ENCODE measurements at places on chromosomes 11 and 22.

GRCh38 chr22:32625985-32626384 is 151.4 kb downstream of the FBXO7 start:
- DNase-seq, result no peak

DNA sequence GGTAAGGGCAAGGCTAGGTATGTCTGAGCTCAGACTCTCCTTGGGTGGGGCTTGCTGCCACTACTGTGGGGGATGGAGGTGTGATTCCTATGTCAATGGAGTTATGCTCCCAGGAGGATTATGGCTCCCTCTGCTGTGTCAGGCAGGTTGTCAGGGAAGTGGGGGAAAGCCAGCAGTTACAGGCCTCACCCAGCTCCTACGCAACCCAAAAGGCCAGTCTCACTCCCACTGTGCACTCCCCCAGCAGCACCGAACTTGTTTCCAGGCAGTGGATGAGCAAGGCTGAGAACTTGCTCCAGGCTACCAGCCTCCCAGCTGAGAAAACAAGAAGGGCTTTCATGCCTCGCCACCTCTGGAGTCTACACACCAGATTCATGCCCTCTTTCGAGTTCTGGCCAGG is 18.2 kb downstream of the C11orf91 start:
- DNase-seq, result no peak

DNA sequence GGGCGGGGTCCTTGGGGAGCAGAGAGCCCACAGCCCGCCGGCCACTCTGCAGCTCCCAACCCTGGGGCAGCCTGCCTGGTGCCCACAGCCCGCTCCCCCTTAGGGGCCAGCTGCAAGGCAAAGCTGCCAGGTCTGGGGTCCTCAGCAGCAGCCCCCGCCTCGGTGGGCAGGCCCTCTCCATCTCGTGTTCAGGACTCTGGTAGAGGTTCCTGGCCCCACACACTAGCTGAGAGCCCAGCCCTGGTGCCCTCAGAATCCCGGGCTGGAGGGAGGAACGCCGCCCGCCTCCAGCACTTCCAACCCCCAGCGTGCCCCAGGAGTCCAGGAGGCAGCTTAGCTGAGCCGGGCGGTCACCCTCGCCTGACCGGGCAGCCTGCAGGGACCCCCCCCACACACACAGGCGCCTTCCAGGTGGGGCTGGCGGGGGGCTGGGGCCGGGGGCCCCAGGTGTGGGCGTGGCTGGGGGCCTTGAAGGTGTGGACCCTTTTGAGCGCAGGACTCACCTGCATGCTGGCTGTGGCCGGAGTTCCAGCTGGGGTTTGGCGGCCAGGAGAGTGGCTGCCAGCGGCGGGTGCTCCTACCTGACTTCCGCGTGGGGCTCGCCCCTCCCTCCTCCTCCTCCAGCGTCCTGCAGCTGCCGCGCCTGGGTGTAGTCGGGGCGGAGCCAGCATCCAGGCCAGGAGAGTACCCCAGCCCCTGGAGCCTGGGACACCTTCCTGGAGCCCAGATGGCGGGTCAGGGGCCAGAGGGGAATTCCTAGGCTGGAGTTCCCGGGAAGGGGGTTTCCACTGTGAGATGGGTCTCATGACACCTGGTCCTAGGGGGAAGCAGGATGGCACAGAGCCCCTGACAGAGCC is at the start of gene ANO9:
Gene ANO9, minus strand, starts transcription at position 594 of the 857 bp plus-strand sequence. Its CDS starts 85 bp downstream, at position 509.
- DNase-seq, result no peak

DNA sequence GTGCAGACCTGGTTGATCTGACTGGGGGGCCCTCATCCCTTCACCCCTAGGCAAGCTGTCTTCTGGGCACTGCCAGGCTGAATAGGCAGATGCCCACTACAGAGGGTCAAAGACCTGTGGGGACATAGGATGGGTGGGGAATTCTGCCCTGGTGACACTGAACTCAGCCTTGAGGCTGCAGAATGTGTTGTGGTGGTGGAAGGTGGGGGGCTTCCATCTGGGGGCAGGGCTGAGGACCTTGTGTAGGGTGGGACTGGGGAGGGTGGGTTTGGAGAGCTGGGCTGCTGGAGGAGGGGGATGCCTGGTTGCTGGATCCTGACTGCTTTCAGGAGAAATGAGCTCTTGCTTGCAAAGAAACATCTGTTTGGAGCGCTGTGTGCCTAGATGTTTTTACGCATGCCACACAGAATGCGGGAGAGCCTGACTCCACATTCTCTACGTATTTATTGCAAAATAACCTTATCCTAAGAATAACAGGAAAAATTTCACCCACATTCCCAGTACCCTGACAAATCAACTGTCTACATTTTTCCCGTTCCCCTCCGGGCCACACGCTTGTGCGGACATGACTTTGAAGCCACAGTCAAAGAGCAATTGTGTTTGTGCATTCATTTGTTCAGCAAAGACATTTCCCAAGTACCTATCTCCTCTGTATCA is 18.3 kb downstream of the SMIM38 start:
- DNase-seq, result no peak

DNA sequence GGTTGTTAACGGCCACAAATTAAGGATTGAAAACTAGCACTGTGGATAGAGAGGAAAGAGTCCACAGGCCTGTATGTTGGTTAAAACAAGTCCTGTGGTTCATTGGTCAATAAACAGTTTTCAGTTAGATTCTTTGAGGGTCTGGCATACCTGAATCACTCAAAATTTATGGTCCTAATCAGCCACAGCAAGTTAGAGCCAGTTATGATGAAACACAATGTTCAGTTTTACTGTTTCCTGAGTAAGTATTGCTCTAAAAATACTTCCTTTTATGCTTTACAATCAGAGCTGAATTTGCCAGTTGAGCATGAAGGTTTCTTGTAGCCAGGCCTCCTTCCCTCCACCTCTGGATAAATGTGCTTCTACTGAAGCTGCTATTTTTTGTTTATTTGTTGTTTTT is 12.9 kb upstream of the CAT start:
- DNase-seq, result no peak

DNA sequence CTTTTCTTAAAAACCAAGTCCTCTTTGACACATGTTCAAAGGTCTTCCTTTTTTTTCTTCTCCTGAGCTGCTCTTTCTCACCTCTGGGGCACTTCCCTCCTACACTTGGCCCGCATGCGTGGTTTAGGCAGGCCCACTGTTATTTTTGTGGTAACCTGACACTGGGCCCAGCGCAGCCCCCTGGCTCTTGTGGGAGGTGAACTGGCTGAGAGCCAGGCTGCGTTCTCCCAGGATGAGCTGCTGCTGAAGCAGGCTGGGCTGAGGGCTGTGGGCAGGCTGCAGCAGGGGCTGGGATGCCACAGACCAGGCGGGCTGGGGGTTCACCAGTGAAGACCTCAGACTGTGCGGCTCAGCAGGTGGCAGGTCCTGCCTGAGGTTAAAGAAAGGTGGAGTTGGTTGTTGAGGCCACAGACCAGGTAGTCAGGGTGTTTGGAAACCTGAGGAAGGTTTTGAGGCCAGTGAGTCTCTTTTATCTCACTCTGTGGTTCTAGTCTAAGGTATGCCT is 72.4 kb downstream of the TEAD1 start:
- DNase-seq, result peak; percentile 52

DNA sequence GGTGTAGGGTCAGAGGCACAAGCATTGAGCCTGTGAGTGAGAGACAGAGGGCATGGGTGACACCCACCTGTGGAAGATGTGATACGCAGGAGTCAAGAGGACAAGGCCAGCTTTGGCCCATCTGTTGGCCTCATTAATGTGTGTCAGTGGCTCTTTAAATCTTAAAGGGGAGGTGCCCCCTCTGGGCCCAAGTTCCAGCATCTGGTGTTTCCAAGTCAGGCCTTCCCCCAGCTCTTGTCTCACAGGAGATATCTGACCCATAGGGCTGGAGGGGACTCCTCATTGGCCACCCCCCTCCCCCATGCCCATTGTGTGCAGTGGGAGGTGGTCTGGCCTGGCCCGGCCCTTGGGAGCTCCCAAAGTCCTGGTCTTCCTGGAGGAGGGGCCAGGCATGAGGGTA is 8.9 kb downstream of the KCNK7 start:
- DNase-seq, result no peak

DNA sequence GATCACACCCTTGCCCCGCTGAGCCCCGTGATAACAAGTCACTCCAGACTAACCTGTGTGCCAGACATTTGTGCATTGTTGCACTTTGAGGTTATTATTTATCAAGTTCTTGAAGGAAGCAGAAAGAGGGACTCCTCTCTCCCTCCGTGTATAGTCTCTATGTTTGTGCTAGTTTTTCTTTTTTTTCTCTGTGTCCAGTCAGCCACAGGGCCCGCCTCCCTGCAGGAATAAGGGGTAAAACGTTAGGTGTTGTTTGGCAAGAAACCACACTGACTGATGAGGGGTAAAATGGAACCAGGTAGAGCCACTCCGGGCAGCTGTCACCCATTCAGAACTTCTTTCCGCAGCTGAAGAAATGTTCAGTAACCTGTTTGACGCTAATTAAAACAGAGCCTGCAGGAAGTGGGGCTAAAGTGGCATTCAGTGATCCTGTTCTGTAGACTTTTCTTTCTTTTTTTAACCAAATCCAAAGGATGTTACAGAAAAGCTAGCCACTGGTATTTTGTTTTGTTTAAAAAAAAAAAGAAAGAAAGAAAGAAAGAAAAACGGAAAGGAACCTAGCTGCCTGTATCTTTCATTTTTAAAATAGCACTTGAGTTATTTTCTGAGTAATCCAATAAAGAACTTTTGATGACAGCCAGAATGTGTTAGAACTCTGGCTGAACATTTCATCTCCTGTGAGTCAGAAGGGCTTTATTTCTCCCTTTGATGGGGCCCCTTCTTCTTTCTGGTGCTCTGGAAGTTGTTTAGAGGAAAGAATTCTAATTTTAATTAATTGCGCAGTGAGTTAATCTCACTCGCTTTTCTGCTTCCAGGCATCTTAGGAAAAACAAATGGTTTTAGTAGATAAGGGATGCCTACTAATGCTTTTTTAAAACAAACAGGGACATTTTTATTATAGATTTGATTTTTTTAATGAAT is 58.2 kb downstream of the COMMD9 start:
- DNase-seq, result no peak

- peak; percentile 70 for DNase-seq
Observed at GRCh38 chr11:120303004-120303637, 22.0 kb upstream of the TLCD5 start.

GRCh38 chr11:13595166-13595565 is 73.3 kb upstream of the FAR1 start:
- DNase-seq, result no peak

DNA sequence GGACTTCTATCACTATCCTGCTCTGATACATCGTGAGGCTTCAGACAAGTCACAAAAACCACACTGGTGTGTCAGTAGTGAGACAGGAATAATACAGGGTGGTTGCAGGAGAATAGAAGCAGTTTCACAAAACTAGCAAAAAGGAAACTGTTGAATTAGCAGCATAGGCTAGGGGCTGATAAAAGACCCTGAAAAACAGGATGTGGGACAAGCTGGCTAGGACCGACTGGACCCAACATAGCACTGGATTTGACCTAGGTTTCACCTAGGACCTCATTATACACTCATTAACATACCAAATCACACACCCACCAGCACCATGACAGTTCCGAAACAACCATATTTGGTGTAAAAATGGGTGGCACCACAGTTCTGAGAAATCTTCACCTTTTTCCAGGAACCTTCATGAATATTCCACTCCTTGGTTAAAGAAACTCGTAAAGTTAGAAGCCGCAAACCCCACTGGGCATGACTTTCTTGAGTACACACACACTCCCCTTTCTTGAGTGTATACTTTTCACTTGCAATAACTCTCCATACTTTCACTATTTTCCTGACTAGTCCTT is 76.2 kb downstream of the SLC1A2 start:
- no peak for DNase-seq

DNA sequence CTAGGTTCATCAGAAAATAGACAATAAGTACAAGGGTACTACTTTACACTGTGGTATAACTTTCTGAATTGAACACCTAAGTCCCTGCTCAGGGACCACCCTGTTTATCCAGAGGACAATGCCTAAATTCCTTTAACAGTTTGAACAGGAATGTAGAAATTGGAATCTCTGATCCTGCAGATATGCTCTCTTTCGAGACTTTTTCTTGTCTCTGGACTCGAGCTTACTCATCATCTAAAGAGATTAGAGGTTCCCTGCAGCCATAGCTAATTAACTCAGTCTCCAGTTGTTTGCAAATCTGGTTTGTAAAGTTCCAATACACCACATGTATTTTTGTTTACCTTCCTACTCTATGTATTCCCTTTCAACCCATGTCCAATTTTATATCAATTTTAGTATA is 1.0 kb downstream of the HOATZ start:
- no peak for DNase-seq

DNA sequence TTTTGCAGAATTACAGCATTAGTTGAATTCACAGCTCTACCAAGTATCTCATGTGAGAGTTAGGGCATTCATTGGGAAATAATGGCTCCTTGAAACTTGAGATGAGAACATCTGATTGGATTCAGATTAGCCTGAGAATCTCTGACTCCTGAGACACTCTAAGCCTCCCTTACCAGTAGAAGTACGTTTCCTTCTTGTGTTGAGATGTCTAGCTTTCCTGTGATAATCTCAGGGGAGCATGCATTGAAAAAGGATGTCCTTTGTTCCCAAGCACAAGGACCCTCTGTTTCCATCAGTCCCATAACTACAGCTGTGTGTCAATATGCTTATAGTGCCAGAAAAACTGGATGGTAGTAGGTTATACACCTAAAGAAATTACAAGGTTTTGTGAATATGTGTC is 35.2 kb upstream of the RDX start:
- DNase-seq, result no peak

DNA sequence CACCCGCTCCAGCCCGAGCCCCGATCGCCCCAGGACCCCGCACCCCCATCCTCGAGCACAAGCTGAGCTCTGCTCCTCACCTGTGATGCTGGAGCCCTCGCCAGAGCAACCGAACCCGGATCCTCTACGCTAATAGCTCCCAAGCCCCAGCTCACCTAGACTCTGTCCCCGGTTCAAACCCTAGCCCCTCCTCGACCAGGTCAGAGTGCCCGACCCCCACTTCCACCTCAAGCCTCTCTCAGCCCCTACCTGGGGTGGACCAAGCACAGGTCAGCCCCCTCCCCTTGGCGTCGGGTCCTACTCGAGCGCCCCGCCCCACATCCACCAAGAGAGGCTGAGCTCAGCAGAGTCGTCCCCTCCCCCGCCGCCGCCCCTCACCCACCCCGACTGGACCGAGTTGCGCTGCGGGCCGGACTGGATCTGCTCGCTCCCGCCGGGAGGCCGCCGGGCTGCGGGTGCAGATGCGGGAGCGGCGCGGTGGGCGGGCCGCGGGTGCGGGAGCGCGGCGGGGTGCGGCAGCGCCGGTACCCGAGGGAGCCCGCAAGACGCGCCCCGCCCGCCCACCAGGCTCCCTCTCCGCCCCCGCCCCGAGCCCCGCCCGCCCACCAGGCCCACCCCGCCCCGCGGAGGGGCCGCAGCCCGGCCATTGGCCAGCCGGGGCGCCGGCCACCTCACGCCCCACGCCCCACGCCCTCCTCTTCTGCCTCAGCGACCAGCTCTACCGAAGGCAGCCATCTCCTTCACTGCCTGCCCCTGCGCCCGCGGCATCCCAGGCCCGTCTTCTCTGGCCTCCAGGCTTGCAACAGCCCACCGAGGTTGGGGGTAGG is 577 bp upstream of the DKK3 start:
- DNase-seq, result no peak

GRCh38 chr11:75715688-75716087 is 1.9 kb upstream of the MOGAT2 start:
- no peak for DNase-seq

DNA sequence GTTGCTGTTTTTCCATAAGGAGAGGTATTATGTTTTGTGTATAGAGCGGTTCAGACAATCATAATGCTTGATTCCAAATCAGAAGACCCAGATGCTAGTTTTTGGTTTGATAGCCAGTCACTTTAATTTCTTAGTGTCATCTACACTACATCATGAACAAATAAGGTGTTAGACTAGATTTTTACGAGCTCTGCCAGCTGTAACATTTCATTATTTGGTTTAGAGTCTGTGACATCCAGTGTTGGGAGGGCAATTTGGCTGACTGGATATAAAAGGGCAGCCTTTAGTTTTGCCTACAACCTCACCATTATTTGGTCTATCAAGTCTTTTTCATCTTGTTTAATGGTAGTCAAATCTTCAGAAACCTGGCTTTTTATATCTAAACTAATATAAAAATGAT is 30.2 kb upstream of the FBXO3 start:
- DNase-seq, result no peak

Data from hindlimb muscle (tissue), 1 donor.